Kidney (tissue), 22 donors: ENCODE measurements at places on chromosomes 16 and 17. TPM values are rescaled to one million over a fixed set of nuclear protein-coding genes. Genes with fewer than 3 reads are reported as not detected.

GRCh38 chr17:9676820-9677310 is 31.5 kb downstream of the USP43 start:
- H3K27ac ChIP-seq = no peak overlapping the region
- H3K4me1 ChIP-seq = no peaks in the 10 kb centered on the region
- H3K27me3 ChIP-seq = no peaks in the 10 kb centered on the region
- H3K36me3 ChIP-seq = no peaks in the 10 kb centered on the region

DNA sequence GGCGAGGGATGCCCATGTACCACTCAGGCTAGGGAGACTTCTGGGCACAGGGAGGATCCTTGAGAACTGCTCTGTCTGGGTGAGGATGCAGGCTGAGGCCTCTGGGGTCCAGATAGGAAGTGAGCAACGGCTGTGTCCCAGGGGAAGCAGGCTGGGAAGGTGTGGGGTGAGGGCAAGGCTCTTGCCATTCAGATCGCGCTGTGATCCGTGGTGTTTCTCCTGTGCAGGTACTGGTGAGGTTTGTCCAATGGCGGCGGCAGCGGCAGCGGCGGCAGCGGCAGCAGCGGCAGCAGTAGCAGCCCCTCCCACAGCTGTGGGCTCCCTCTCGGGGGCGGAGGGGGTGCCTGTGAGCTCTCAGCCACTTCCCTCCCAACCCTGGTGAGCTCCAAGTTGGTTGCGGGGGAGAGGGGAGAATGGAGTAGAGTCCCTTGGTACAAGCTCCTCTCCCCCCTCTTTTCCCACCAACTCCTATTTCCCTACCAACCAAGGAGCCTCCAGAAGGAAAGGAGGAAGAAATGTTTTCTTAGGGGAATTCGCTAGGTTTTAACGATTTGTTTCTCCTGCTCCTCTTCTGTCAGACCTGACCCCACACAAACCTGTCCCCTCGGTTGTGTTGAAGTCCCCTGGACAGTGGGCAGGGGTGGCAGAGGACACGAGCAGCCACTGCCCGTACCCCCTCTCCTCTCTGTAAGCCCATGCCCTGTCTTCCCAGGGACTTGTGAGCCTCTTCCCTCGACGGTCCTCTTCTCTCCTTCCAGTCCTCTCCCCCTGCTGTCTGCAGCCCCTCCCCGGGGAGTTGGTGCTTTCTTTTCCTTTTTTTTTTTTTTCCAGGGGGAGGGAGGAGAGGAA is 1.9 kb upstream of the PRRT2 start:
- H3K4me1 ChIP-seq = peaks cover 2% of the 10 kb centered on the region
- no peak overlapping the region for H3K27ac ChIP-seq
- H3K27me3 ChIP-seq = no peaks in the 10 kb centered on the region
- peaks cover 2% of the 10 kb centered on the region for H3K36me3 ChIP-seq
- peak; percentile 51 for DNase-seq

- no peak overlapping the region for H3K27ac ChIP-seq
- H3K4me3 ChIP-seq = no peak overlapping the region
- H3K4me1 ChIP-seq = peaks cover 7% of the 10 kb centered on the region
- H3K36me3 ChIP-seq = no peaks in the 10 kb centered on the region
Observed at GRCh38 chr17:61340431-61341209, 59.0 kb upstream of the TBX2 start.

DNA sequence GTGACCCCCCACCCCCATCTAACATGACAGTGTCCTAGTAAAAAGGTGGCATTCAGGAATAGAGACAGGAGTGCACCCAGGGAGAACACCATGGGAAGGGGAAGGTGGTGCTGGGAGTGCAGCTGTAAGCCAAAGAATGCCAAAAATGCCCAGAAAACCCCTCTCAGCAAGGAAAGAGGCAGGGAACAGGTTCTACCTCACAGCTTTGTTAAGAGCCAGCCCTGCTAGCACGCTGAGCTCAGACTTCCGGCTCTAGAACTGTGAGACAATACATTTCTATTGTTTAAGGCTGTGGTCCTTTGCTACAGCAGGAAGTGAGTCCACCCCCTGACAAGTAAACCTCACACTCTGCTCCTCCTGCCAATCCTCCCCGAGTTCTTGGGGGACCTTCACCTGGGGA is 302.4 kb upstream of the N4BP1 start:
- H3K27me3 ChIP-seq = no peaks in the 10 kb centered on the region
- no peak overlapping the region for H3K4me3 ChIP-seq
- no peaks in the 10 kb centered on the region for H3K36me3 ChIP-seq
- DNase-seq = no peak
- H3K27ac ChIP-seq = no peak overlapping the region
- no peaks in the 10 kb centered on the region for H3K4me1 ChIP-seq

DNA sequence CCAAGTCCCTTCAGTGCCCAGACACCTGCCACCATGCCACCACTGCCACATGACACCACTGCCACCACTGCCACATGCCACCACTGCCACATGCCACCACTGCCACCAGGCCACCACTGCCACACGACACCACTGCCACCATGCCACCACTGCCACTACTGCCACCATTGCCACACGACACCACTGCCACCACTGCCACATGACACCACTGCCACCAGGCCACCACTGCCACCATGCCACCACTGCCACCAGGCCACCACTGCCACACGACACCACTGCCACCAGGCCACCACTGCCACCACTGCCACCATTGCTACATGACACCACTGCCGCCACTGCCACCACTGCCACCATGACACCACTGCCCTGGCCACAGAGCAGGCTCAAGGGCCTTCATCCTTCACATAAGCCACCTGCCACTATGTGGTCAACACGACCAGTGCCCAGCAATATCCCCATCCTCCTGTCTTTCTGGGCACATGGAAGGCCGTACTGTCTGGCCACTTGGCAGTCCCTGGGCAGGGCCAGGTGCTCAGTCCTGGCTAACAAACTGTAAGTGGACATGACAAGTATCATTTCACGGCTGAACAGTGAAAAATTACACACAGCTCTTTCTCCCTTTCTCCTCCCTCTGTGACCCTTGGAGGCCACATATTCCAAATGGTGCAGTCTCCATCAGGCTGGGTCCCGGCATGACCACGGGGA is 33.1 kb downstream of the ABR start:
- H3K4me1 ChIP-seq = peaks cover 3% of the 10 kb centered on the region
- DNase-seq = no peak
- H3K27me3 ChIP-seq = no peaks in the 10 kb centered on the region
- no peaks in the 10 kb centered on the region for H3K36me3 ChIP-seq
- H3K4me3 ChIP-seq = no peak overlapping the region

KRTAP1-5 gene
- total RNA-seq = not detected

GRCh38 chr16:29821643-29822115 is 1.4 kb downstream of the MVP start:
- DNase-seq = no peak
- H3K4me3 ChIP-seq = no peak overlapping the region
- no peaks in the 10 kb centered on the region for H3K27me3 ChIP-seq
- H3K4me1 ChIP-seq = peaks cover 27% of the 10 kb centered on the region

CCDC78 gene
- 2.6 TPM for total RNA-seq

C17orf50 gene
- not detected for total RNA-seq

STX1B gene
- 1.7 TPM for total RNA-seq

- no peak for DNase-seq
- H3K27ac ChIP-seq = no peak overlapping the region
- no peaks in the 10 kb centered on the region for H3K36me3 ChIP-seq
- no peak overlapping the region for H3K4me3 ChIP-seq
- H3K4me1 ChIP-seq = peaks cover 3% of the 10 kb centered on the region
- no peaks in the 10 kb centered on the region for H3K27me3 ChIP-seq
Observed at GRCh38 chr17:32831223-32831622, 45.7 kb downstream of the MYO1D start.

DNA sequence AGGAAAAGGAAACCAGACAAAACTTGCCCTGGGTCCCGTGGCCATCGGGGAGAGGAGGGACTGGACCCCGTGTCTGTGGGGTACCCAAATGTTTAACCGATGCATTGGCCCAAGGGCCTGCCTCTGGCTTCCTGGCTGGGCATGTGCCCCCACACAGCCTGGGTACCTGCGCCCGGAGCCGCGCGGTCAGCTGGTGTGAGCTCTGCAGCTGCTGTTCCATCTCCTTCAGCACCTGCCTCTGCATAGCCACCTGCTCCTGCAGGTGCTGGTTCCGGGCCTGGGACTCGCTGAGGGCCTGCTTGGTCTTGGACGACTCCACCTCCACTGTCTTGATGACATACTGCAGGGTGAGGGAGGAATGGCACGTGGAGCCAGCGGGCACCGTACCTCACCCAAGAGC is 31.9 kb downstream of the KIFC3 start:
- H3K4me1 ChIP-seq = no peaks in the 10 kb centered on the region
- DNase-seq = no peak
- H3K27me3 ChIP-seq = no peaks in the 10 kb centered on the region
- peaks cover 70% of the 10 kb centered on the region for H3K36me3 ChIP-seq

AOC2 gene
- total RNA-seq = 1.2 TPM

GRCh38 chr17:49547566-49547965 is 28.1 kb upstream of the NXPH3 start:
- no peaks in the 10 kb centered on the region for H3K4me1 ChIP-seq
- H3K4me3 ChIP-seq = no peak overlapping the region
- H3K36me3 ChIP-seq = no peaks in the 10 kb centered on the region
- no peak for DNase-seq
- H3K27me3 ChIP-seq = no peaks in the 10 kb centered on the region
- H3K27ac ChIP-seq = no peak overlapping the region
